Putamen (tissue), 1 donor: ENCODE measurements at places on chromosomes 5 and 9.

- no peak for DNase-seq
These were observed 284.2 kb upstream of the ADAMTS16 start for GRCh38 chr5:4855880-4856279.

DNA sequence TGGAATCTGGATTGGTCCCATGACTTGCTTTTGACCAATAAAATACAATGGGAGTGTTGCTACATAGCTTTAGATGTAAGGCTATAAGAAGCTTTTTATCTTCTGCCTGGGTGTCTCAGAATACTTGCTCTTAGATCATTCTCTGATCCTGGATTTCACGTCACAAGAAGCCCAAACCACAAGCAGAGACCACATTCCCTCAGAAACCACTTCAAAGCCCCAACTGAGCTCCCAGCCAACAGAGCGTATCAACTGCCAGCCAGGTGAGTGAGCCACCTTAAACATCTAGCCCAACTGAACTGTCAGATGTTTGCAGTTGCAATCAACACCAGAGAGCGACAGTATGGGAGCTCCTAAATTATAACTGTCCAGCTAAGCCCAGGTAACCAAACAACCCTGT is 687.1 kb downstream of the TLE1 start:
- DNase-seq = no peak

DNA sequence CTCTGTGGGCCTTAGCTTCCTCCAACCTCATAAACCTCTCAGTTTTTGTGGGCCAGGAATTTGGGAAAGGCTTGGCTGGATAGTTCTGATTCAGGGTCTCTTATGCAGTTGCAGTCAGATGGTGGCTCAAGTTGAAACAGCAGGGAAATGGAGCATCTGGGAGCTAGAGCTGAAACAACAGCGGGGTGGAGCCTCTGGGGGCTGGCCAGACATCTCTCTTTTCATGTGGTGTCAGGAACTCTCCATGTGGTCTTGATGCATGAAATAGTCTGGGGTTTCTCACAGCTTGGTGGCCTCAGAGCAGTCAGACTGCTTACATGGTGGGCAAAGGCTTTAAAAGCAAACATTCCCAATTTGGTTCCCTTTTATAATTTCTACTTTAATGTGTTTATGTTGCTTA is 13.5 kb downstream of the ZNF346 start:
- DNase-seq = no peak

DNA sequence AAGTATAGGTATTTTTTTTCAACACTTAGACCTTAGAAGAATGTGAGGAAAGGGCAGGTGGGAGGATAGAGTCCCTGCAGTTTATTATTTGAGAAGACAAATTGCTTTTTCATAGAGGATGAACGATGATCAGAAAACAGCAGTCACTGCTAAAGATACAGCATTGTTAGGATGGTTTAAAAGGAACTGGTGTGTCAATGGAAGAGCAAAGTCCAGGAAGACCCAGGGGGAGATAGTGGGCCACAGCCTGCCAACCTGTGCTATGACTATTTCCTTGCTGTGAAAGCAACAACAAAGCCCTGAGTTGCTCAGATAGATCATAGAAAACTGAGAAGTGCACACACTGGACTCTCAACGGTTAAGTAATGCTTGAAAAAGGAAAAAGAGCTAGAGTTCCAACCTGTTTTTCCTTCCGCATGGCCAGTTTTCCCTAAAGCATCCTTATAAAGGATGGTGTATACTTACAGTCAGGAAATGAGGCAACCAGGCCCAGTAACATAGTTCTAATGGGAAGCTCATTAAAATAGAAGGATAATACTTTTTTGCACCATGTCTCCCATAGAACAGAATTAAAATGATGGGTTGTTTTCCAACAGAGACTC is 153.8 kb downstream of the CEMIP2 start:
- DNase-seq = no peak

DNA sequence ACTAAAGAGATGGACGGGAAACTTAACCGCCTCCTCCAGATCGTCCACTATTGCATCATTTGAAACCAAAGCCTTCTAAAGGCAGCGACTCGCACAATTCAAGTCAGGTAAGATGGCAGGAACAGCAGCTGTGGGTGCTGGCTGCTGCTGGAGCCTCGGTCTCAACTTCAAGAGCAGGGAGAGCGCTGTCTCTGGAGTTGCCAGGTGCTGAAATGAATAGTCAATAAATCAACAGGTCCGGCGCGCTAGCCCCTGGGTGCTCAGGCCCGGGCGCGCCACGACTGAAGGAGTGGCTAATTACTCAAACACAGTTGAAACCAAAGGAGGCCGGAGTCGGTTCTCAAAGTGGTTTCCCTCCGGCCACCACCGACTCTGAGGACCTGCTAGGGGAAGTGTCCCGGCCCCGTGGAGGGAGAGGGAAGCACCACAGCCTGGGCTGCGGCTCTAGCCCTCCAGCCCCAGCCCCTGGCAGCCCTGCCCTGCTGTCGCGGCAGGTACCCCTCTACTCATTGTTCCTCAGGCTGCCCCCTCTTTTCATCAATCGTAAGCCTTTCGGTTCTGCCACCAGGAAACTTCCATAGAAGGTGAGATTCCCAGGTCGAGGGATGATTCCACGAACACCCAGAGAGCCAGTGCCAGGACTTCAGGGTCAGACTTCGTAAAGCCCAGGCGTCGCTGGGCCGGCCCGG is 804 bp downstream of the TTC39B start:
- no peak for DNase-seq

GRCh38 chr5:172450861-172451695 is 3.2 kb downstream of the SH3PXD2B start:
- DNase-seq = no peak

- DNase-seq = no peak
These were observed 9.4 kb upstream of the TENT4A start for GRCh38 chr5:6703806-6704205.

GRCh38 chr5:134845852-134846640 is at the start of gene C5orf24:
Gene C5orf24, plus strand, starts transcription at chr5:134845968. Its CDS starts 8,933 bp downstream, at chr5:134854901.
- DNase-seq = peak; percentile 95

- no peak for DNase-seq
These were observed 178.4 kb downstream of the FANCC start for GRCh38 chr9:95139126-95139525.

DNA sequence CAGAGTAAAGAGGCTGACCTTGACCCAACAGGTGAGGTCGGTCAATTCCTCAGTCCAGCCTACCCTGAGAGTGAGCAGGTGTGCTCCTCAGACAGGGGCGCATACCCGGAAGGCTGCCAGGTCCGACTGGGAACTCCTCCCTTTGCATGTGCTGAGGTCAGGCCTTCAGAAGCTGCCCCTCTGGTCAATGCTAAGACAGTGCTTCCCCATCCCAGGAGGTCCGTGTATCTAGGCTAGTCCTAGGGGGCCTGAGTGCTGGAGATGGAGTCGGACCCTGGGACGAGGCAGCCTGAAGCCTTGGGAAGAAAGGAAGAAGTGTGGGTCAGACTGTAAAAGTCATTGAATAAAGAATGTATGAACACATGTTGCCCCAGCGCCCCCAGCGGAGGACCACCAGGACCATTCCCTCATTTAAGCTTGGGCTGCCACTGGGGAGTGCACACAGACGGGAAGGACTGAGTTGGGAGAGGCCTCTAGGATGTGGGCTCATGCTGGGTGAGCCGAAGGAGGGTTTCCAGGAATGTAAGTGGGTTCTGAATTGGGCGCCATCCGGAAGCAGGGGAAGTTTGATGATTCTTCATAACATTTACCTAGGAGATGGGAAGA is 41.0 kb upstream of the GFPT2 start:
- DNase-seq = no peak

- DNase-seq = no peak
These were observed 92.3 kb downstream of the ANKRD33B start for GRCh38 chr5:10655972-10656830.

- no peak for DNase-seq
These were observed 40.9 kb downstream of the PSIP1 start for GRCh38 chr9:15469862-15470261.

GRCh38 chr5:54443270-54443669 is 12.2 kb upstream of the HSPB3 start:
- no peak for DNase-seq

GRCh38 chr9:35538361-35539234 is 48.7 kb downstream of the RUSC2 start:
- peak; percentile 91 for DNase-seq

DNA sequence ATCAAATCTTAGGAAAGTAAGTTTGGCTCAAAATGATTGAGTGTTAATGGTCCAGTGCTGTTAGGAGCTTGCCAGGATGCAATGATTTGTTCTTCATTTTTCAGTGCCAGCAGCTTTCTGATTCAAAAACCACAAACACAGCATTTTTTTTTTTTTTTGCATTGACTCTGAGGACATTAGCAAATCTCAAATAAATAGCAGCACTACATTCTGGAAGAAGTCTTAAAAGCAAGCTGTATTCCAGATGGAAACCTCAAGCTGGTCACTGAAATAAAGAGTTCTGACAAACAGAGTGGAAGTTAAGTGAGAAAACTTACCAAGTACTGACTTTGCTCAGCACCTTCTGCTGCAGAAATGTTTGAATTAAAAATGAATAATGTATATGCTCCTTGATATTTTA is 1653.1 kb upstream of the CDH9 start:
- no peak for DNase-seq

DNA sequence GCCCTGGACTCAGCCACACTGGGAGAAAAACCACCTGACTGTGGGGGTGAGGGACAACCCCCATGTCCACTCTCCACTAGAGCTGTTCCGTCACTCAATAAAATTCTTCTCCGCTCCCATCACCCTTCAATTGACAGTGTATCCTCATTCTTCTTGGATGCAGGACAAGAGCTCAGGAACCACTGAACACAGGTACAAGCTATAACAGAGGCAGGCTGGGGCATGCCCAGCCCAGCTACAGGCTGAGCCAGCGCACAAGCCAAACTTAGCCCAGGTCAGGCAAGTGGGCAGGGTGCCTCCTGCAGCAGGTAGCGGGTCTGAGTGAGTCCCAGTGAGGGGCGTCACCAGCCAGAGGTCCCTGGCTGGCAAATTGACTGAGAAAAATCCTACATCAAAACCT is 183.4 kb downstream of the HINT1 start:
- no peak for DNase-seq

DNA sequence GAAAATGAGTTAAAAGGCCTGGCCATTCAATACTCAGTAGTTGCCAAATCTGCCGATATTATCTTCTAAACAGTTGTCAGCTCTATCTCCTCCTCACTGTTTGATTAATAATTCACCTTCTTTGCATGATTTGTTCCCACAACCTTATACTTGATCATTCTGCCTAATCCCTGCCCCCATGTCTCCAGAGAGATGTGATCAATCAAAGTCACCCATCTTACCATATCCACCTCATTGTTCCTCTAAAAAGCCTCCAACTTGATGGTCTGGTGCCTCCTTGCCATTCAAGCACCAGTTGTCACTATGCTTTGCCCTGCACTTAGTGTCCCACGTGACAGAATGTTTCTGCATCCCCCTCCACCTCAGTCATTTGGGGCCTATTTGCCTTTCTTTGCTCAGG is 41.3 kb downstream of the KIAA1958 start:
- no peak for DNase-seq

- no peak for DNase-seq
These were observed 152.6 kb upstream of the FST start for GRCh38 chr5:53327811-53328334.

DNA sequence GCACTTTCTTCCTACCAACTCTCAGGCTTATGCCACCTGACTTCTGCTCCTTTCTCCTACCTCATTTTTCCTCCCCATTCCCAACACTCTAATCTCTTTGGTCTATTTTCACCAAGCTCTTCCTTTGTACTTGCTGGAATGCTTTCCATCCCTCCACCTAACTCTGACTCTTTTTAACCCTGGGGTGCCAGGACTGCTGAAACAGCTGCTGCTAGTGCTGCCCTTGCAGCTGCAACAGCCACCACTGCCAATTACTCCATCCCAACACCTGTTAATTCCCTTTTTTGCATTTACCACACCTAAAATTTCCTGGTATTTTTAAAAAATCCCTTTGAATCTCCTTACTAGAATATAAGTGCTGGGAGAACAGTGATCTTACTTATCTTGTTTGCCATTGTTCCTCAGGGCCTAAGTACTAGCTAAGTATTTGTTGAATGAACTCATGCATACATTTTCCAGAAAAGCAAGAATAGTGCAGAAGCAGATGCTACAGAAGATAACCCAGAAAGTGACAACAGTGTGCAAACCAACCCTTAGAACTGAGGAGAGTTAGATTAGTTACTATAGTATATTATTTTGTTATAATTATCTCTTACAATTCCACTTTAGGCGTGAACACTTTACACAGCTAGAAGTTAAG is 11.5 kb downstream of the NADK2 start:
- DNase-seq = no peak

DNA sequence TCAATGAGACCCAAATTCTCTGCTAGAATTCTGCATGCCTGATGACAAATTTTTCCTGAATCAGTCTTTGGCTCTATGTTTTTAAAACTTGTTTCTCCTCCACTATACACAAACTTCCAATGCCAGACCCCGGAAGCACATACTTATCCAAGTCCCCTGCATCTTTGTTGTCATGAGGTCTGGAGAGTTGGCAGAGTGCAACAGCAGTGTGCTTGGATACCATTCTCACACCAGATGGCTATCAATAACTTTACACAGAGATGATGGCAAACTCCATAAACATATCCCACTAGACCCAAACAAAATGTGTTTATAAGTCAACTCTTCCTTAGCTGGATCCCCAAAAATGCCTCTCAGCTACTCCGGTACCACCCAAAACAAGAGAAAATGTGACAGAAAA is 337.7 kb upstream of the TRPC7 start:
- DNase-seq = no peak

GRCh38 chr5:160516696-160517530 is 95.3 kb downstream of the PTTG1 start:
- no peak for DNase-seq

GRCh38 chr5:158899211-158899610 is 200.5 kb downstream of the EBF1 start:
- no peak for DNase-seq

GRCh38 chr9:134545215-134545542 is 96.4 kb upstream of the COL5A1 start:
- no peak for DNase-seq

GRCh38 chr5:76333571-76333970 is 69.5 kb upstream of the IQGAP2 start:
- no peak for DNase-seq

- DNase-seq = no peak
These were observed 617.9 kb downstream of the BNC2 start for GRCh38 chr9:16252616-16253015.

GRCh38 chr5:37774912-37775483 is 64.8 kb downstream of the GDNF start:
- no peak for DNase-seq

DNA sequence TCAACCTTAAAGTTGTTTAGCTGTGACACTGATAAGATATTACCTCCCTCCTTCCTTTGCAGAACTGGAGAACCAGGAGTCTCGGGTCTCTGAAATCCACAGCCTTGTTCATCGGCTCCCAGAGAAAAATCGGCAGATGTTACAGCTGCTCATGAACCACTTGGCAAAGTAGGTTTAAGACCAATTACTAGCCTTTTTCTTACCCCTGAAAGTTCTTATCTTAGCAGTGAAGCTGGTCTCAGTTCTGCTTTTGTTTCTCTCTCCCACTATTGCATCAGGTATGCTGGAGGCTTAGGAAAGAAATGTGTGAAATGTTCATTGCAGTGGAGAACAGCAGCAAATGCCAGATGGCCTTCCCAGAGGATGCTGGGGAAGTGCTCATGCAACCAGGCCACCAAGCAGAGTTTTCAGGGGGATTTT is 287.4 kb downstream of the ARHGAP26 start:
- no peak for DNase-seq
